ENCODE measurements at places on chromosomes 3 and 15. TPM values are rescaled to one million over a fixed set of nuclear protein-coding genes. Genes with fewer than 3 reads are reported as not detected.

Gene SEMA7A
- 16.9 TPM for total RNA-seq

Gene CLCN2
- 0.77 TPM for total RNA-seq

Gene IQCF5
- total RNA-seq = not detected

Gene PAQR9
- total RNA-seq = not detected

- DNase-seq = no peak
Measured at GRCh38 chr3:128310286-128311058, 156.2 kb downstream of the DNAJB8 start.

- DNase-seq = no peak
Measured at GRCh38 chr3:108333961-108334360, 37.6 kb downstream of the HHLA2 start.

DNA sequence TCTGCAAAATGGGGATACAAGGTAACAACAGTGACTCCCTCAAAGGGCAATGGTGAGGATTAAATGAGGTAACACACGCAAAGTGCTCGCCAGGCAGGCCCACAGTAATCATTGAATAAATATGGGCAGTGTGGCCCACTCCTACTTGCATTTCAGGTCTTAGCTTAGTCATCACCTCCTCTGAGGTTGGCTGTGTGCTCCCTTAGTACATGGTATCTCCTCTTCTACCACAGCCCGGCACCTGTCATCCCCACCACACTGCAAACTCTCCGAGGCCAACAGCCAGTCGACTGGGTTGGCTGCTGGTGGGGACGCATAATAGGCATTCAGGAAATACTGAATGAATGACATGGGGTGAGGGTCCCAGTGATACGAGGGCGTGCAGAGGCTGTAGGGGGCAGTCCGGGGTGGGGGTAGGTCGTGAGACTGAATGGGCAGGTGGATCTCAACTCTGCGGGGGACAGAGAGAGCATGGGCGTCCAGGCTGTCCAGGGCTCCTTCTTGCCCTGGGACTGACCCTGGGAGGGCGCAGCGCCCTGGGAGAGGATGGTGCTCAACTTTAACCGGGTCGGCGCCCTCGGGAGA lies 375 bp upstream of the MYZAP start:
- no peak for DNase-seq

- no peak for DNase-seq
Measured at GRCh38 chr3:4749567-4750002, 229.7 kb upstream of the BHLHE40 start.

GRCh38 chr15:52683580-52683979 lies 4.4 kb upstream of the ATOSA start:
- no peak for DNase-seq

- DNase-seq = no peak
Measured at GRCh38 chr3:150117076-150117475, 146.4 kb upstream of the PFN2 start.

DNA sequence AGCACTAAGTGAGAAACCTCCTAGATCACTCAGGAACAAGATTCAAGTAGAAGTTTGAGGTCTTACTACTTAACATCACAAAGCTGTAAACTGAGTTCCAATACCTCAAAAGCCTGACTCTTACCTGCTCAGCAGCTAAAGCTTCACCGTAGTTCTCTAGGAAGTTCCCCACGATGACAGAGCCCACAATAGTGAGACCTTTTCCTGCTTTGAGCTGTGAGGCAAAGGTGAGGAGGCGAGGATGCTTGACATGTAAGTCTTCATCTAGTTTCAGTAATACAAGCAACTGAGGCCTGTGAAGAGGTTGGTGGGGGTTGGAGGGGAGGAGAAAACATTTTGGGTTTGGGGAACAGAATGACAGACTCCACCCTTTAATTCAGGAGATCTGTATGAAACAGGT lies 15.7 kb downstream of the EMC4 start:
- DNase-seq = no peak

DNA sequence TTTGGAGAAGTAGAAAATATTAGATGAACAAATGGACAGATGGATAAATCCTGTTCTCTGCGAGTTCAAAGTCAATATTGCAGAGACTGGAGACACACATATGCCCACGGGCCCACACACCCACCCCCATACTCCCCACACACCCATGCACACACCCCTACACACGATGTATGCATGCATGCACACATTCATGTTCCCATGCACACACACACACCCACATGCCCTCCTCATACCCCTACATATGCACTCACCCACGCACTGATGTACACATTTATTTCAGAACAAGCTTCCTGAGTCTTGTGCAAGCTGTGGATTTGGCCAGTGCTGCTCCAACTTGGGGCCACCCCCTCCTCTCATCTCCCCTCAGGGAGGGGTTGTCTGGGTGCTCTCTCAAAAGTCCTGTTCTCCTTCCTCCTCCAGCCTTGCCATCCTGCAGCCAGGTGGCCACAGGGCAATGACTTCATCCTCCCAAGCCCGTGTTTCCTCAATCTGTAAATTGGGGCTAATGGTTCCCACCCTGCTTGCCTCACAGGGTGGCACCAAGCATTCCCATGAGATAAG lies 16.4 kb downstream of the MAPKAPK3 start:
- no peak for DNase-seq

DNA sequence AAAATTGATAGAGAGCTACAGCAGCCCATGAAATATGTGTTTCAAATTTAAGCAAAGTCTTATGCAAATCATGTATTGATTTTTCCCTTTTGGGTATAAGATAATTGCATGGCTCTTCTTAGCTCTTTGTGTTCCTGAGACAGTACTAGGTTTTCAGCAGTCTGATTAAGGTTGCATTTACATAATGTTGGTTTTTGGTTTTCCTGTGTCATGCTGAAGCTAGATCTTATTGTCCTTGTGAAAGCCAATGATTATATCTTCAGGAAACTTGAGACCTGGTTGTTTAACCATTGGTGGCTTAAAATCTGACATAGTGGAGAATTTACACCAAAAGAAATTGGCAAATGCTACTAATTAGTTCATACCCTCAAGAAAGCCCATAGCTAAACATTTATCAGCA lies 392.6 kb downstream of the ZPLD1 start:
- no peak for DNase-seq
